ENCODE measurements at places on chromosomes 11 and 22.

GRCh38 chr11:2434008-2434407 is 10.3 kb downstream of the TRPM5 start:
- no peak for DNase-seq

- DNase-seq = no peak
These were observed 115.8 kb downstream of the METTL15 start for GRCh38 chr11:28223994-28224393.

DNA sequence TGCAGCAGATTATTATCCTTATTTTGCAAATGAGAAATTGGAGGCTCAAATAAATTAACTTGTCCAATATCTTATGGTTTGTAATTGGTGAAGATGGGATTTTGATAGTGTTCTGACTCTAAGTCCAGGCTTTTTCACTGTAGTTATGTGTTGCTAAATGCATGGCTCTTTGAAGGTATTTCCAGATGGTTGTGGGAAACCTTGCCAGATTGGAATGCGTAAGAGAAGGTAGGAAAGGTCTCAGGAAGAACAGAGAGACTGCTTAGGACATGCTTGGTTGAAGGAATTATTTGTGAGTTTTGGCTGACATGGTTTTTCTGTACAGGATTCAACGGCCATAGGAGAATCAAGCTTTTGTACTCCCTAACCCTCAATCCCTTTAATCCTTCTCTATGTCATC is 108.6 kb downstream of the STIM1 start:
- no peak for DNase-seq

DNA sequence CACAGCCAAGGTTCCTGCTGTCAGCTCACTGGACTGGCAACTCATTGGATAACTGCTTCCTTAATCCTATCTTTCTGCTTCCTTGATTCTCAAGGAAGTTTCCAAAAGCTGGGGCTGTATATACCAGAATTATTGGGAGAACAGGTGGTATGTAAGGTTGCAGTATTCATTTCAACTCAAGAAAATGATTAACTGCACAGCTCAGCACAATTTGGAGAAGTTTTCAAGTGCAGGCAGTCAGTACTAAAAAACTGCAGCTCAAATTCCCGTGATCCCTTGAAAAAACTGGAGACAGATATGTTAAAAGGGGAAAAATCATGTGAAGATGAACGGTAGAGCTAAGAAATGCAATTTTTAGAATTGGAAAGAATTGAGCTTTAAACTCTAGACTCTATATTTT is 44.4 kb downstream of the GRM5 start:
- DNase-seq = no peak

- no peak for DNase-seq
These were observed 180.0 kb downstream of the CNTN5 start for GRCh38 chr11:99200720-99201119.

DNA sequence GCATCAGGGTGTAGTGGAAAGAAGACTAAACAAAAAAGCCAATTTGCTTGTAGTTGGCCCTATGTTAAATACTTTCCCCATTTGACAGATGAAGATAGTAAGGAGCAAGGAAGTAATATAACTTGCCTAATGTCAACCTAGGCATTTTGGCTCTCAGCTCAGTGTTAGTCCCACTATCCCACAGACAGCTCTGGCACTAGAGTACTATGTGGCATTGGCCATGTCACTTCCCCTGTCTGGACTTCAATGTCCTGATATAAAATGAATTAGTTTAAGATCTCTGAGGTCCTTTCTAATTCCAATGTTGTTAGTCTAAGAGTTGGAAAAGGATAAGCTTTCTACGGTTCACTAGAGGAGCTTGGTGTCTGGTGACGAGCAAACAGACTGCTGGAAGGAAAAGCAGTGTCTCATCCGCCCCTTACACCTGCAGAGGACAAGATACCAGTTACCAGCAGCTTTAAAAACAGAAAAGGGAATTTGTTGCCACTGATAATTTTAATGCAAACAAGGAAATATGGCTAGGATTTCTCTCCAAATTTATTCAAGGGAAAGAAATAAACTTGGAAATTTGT is 92.5 kb downstream of the RELT start:
- no peak for DNase-seq

- DNase-seq = no peak
These were observed 167.0 kb upstream of the NECTIN1 start for GRCh38 chr11:119895981-119896380.

DNA sequence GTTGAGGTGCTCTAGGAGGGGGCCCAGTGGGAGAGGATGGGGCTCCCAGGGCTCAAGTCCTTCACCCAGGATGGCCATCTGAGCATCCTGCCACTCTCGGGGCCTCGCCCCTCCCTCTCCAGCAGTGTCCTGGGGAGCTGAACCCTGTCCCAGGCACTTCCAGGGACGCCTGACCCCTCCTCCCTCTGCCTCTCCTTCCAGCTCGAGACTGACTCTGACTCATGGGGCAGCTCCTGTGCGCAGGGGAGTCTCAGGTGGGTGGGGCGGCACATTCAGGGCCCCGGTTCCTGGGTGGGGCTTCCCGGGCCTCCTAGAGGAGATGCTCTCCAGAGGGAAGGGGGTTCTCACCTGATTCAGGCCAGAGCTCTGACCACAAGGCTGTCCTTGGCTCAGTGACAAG is 77.1 kb upstream of the IGLL5 start:
- no peak for DNase-seq

- DNase-seq = no peak
These were observed 5.0 kb upstream of the USP47 start for GRCh38 chr11:11836676-11837231.

- no peak for DNase-seq
These were observed 20.8 kb downstream of the C11orf71 start for GRCh38 chr11:114379394-114380069.

Data from activated T-helper 2 cell treated with anti-CD3 and anti-CD28 coated beads, Interferon-gamma antibody, Interleukin-2, Interleukin-4, amounts not matched to agents 10 μg/mL and 5 μg/mL and 100 μg/mL, durations not matched to agents 14 hours and 24 hours and 36 hours (primary cell).